Airway epithelial cell (primary cell): ENCODE measurements at places on chromosomes 7 and 10. TPM values are rescaled to one million over a fixed set of nuclear protein-coding genes. Genes with fewer than 3 reads are reported as not detected.

Gene TCERG1L
- total RNA-seq = not detected in 2 replicates

Gene LIPM
- 0.14 TPM in 1 of 2 replicates, not detected in the other for total RNA-seq

Gene C10orf143
- 0.60 and 0.71 TPM in 2 replicates for total RNA-seq

Gene TIAL1
- total RNA-seq = 43.7 and 45.1 TPM in 2 replicates

Gene SLC16A12
- total RNA-seq = 0.07 TPM in 1 of 2 replicates, not detected in the other

Gene CHRM2
- 0.14 TPM in 1 of 2 replicates, not detected in the other for total RNA-seq

Gene TAS2R5
- 0.14 and 0.79 TPM in 2 replicates for total RNA-seq

Gene EGR2
- total RNA-seq = 0.28 TPM in 1 of 2 replicates, not detected in the other

Gene IFIT2
- total RNA-seq = 0.19 and 0.28 TPM in 2 replicates
